ENCODE measurements at places on chromosomes 12 and 14. TPM values are rescaled to one million over a fixed set of nuclear protein-coding genes. Genes with fewer than 3 reads are reported as not detected.
A peak's percentile ranks its signal among the peaks of the same experiment; 100 is the strongest.

TAS2R14 gene
- not detected for total RNA-seq

AVPR1A gene
- 2.4 TPM for total RNA-seq

WNT5B gene
- total RNA-seq, result 2.5 TPM

DNA sequence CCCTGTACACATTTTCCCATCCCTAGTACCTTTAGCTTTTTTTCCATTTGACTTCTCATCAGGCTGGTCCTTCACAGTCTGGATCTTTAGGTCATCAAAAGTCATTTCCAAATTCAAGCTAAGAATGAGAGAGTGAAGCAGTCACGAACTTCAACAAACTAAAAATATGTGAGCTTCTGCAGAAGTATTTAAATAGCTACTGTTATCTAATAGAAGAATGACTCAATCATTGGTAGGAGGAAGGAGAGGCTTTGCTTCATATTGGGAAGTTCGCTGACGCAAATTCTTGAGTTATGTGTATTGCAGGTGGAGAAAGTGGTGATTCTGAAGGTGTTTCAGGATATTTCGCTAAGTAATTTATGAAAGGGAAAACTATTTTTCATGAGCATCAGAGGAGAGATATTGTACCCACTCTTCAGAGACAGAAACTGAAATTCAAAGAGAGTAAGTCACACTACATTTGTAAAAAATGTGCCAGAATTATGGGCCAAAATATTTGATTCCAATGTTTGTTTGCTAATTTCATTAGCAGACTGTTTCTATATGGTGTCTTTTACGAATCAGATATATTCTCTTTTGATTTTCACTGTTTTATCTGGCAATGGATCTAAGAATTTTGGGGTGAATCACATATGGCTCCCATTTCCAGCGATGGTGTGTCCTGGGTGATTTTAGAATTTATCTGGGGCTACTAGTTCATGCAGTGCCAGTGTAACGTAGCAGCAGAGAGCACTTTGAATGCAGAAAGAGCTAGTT is at the start of gene OLR1:
Gene OLR1, minus strand, starts transcription at position 160 of the 756 bp plus-strand sequence. Its CDS starts 55 bp downstream, at position 105.
- H3K4me3 ChIP-seq, result no peak within 1 kb of the TSS
- no peaks in the 10 kb centered on the region for H3K4me1 ChIP-seq
- no peaks in the 10 kb centered on the region for H3K27me3 ChIP-seq
- DNase-seq, result no peak
- H3K27ac ChIP-seq, result no peak within 1 kb of the TSS
- H3K36me3 ChIP-seq, result no peaks in the 10 kb centered on the region

DNA sequence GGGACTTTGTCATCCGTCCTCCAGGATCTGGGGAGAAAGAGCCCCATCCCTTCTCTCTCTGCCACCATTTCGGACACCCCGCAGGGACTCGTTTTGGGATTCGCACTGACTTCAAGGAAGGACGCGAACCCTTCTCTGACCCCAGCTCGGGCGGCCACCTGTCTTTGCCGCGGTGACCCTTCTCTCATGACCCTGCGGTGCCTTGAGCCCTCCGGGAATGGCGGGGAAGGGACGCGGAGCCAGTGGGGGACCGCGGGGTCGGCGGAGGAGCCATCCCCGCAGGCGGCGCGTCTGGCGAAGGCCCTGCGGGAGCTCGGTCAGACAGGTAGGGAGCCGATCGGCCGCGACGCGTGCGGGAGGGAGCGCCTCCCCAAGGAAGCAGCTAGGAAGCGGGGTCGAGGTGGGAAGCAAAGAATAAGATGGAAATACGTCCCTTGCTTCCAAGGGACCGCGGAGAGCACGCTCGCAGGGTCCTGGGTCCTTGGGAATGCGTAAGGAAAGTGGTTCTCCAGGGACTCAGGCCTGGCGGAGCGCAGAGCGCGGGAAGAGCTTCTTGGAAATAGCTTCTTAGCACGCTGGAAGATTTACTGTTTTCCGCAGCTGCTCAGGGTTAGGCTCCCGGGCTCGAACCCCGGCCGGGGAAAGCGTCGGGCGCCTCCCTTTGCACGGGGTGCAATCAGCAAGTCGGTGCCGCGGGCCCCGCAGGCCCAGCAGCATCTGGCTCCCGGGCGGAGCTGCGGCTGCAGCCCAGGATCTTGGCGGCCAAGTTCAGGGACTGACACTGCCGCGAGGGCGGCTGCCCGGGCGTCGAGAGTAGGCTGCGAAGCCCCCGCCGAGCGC is 457 bp downstream of the SOCS2 start:
- H3K36me3 ChIP-seq, result no peaks in the 10 kb centered on the region
- peaks cover 28% of the 10 kb centered on the region for H3K4me1 ChIP-seq
- no peak for DNase-seq
- H3K27ac ChIP-seq, result peak overlapping the region; percentile 83

DNA sequence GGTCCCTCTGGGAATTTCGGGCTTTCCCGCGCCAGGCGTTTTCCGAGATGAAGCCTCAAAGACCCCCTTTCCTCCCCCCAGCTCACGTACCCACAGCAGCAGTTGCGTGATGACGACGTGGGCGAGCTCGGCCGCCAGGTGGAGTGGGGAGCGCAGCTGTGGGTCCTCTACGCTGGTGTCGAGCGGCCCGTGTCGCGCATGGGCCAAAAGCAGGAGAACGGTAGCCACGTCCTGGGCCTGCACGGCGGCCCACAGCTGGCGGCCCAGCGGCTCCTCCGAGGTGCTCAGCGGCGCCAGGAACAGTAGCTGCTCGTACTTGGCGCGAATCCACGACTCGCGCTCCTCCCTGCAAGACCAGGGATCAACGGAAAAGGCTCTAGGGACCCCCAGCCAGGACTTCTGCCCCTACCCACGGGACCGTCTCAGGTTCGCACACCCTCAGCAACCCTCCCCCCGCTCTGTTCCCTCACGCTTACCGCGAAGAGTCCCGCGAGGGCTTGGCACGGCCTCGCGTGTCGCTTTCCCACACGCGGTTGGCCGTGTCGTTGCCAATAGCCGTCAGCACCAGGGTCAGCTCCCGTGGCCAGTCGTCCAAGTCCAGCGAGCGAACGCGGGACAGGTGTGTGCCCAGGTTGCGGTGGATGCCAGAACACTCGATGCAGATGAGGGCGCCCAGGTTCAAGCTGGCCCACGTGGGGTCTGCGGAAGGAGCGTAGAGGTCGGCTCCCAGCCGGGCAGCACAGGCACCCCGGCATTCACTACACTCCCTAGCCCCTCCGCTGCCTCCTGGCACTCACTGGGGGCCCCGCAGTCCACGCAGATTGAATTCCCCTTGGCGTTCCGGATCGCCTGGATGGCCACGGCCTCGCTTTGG is 11.4 kb downstream of the AGAP2 start:
- peak overlapping the region; percentile 50 for H3K27ac ChIP-seq
- no peak for DNase-seq
- no peaks in the 10 kb centered on the region for H3K36me3 ChIP-seq
- peaks cover 29% of the 10 kb centered on the region for H3K27me3 ChIP-seq
- peaks cover 19% of the 10 kb centered on the region for H3K4me1 ChIP-seq

DNA sequence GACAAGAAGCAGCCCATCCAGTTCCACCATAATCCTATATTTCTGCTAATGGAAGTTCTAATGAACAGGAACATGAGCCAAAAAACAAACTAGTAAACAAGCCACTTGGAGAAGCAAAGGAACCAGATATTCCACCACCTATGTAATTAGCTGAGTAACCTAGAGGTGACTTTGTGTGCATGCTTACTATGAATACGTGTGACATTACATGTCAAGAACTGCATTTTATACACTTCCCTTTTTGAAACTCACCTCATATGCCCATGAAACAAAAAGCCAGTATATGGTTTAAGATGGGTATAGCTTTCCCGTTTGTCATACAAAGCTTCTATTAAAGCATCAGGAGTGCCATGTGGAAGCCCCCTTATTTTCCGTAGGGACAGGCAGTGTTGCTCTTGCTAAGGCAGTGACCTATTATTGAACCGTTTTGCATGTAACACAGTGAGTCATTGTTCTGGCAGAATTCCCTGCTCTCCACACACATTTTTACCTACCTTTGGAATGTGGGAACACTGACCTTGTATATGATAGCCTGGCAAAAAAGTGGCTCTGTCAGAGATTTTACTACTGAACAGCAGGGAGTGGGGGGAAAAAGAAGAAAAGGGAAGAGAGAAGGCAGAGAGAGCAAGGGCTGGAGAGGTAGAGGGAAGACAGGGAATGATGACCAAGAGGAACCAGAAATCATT is 34.8 kb upstream of the FRMD6 start:
- no peak overlapping the region for H3K4me3 ChIP-seq
- H3K4me1 ChIP-seq, result peaks cover 4% of the 10 kb centered on the region

DNA sequence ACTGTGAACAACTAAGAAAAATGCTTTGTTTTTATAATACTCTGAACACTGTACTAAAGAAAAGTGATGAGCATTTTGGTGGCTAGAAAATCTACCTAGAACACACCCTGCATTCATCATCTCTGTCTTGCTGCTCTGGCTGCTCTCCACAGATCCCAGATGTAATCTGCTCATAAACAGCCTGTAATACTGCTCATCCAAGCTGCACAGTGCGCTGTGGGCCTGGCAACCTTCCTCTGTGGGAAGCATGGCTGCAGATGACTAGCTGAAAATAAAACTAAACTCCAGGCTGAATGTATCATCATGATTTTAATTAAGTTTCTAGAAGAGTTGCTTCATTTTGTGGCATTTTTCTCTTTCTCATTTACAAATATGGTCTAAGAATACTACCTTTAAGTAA is 200.7 kb downstream of the SLC2A13 start:
- no peaks in the 10 kb centered on the region for H3K27me3 ChIP-seq
- H3K4me3 ChIP-seq, result no peak overlapping the region
- no peaks in the 10 kb centered on the region for H3K36me3 ChIP-seq
- H3K27ac ChIP-seq, result no peak overlapping the region
- DNase-seq, result peak; percentile 50
- no peaks in the 10 kb centered on the region for H3K4me1 ChIP-seq

Measured in gastrocnemius medialis (tissue), 4 donors.